ENCODE measurements at places on chromosomes 3 and 15.

- no peak for DNase-seq
Measured at GRCh38 chr3:47362701-47363100, 18.1 kb upstream of the PTPN23 start.

- DNase-seq = no peak
Measured at GRCh38 chr15:90188914-90189748, 12.0 kb upstream of the SEMA4B start.

GRCh38 chr3:72738752-72739530 lies 109.3 kb downstream of the SHQ1 start:
- peak; percentile 4 for DNase-seq

DNA sequence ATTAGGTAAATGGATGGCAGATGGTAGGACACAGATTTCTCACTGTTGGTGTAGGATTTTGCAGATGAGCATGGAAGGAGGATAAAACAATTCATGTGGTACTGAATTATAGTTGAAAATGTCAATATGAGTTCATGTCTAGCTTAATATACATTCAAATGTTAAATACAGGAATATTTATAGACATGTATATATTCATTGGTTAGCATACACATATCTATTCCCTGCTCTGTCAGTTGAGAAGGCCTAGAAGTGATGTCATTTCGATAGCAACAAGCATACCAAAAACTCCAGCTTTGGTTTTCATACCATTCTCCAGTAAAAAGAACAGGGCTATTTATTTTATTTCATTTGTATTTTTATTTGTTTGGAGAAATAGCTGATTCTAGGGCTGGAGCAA lies 497.1 kb downstream of the EPHB1 start:
- no peak for DNase-seq

DNA sequence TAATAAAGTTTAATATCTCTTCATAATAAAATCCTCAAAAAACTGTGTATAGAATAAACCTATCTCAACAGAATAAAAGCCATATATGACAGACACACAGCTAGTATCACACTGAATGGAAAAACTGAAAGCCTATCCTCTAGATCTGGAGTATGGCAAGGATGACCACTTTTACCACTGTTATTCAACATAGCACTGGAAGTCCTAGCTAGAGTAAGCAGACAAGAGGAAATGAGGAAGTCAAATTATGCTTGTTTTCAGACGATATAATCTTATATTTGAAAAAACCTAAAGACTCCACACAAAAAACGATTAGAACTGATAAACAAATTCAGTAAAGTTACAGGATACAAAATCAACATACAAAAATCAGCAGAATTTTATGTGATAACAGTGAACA lies 57.4 kb upstream of the DIPK2A start:
- no peak for DNase-seq

- no peak for DNase-seq
Measured at GRCh38 chr15:70690491-70691276, 72.7 kb downstream of the UACA start.

GRCh38 chr3:140441006-140441405 lies 236.9 kb upstream of the TRIM42 start:
- DNase-seq = no peak

- DNase-seq = no peak
Measured at GRCh38 chr3:55923207-55923606, 436.1 kb upstream of the WNT5A start.

- no peak for DNase-seq
Measured at GRCh38 chr15:55740981-55741832, 1.7 kb downstream of the PRTG start.

GRCh38 chr3:68207327-68207726 lies 552.9 kb upstream of the SUCLG2 start:
- DNase-seq = no peak

GRCh38 chr3:86815880-86816279 lies 175.1 kb downstream of the VGLL3 start:
- no peak for DNase-seq

- DNase-seq = no peak
Measured at GRCh38 chr3:65641045-65641444, 397.7 kb downstream of the MAGI1 start.

DNA sequence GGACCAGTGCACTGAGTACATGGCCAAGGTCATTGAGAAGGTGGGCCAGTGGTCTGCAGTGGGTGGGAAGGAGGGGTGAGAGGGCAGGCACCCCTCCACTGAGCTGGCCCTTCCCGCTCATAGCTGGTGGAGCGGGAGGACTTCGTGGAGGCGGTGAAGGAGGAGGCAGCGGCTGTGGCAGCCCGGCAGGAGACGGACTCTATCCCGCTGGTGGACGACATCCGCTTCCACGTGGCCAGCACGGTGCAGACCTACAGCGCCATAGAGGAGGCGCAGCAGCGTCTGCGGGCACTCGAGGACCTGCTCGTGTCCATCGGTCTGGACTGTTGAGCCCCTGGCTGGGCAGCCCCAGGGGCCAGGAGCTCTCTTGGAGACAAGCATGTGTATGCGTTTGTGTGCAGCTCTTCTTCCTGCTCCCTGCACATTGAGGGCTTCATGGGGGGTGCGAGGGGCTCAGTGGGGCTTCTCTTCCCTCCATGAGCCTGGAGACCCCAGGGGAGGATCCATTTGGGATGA lies 7.5 kb downstream of the ABTB1 start:
- DNase-seq = no peak

GRCh38 chr3:31164381-31164780 lies 269.9 kb upstream of the GADL1 start:
- no peak for DNase-seq

DNA sequence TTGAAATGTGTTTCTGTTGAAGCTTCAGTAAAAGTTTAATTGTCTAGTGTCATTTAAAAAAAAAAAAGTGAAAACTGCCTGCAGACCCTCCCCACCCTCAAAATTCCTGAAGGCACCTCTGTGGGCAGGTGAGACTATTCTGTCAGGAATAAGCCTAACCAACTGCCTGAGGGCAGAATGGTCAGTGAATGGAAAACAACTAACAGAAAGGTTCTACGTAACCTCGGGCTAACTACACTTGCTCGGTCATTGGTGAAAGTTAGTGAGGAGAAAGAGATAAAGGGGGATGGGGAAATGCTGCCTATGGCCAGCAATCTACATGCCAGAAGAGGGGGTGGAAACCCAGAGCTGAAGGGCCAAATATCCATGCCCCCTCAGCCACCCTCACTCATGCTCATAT lies 108.6 kb upstream of the SLC24A5 start:
- DNase-seq = no peak

GRCh38 chr3:133262333-133262732 lies 137.5 kb upstream of the BFSP2 start:
- DNase-seq = no peak

DNA sequence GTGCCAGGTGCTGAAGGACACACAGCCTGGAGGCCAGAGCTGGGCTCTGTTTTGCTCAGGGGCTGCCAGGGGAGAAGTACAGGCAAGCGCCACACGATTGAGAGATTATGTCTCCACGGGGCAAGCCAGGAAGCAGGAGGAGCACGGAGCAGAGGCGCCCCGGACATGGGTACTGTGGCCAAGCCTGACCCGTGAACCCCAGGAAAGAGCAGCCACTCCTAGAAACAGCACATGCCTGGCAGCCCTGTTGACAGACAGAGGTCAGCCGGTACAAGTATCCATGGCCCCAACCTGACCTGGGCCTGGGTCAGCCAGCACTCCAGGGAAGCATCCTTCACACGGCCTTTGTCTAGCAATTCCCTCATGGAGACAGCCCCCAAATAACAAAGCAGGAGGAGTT lies 89.4 kb downstream of the ADAMTS17 start:
- no peak for DNase-seq

DNA sequence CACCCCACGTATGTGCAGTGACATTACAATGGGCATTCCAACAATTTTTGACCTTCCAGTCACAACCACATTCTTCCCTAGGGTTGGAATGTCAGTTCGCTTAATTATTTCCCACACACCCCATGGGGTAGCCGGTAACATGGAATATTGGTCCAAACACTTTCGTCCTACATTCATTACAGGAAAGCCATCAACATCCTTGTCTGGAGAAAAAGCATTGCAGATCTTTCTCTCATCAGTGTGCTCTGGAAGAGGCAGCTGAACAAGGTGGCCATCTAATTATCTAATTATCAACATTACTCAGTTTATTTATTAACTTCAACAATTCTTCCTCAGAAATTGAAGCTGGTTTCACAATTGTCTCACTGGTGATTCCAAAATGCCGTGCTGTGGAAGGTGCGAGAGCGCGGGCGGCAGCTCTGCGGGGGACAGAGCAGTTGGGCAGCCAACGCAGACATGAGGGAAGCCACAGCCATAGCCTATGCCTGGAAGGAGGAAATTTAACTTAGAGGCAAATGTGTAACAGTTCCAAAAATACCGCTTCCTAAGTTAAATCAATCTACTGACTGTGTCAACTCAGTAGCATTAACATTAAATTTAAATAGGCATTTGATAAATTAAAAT lies 1158.9 kb upstream of the EPHA6 start:
- DNase-seq = no peak

DNA sequence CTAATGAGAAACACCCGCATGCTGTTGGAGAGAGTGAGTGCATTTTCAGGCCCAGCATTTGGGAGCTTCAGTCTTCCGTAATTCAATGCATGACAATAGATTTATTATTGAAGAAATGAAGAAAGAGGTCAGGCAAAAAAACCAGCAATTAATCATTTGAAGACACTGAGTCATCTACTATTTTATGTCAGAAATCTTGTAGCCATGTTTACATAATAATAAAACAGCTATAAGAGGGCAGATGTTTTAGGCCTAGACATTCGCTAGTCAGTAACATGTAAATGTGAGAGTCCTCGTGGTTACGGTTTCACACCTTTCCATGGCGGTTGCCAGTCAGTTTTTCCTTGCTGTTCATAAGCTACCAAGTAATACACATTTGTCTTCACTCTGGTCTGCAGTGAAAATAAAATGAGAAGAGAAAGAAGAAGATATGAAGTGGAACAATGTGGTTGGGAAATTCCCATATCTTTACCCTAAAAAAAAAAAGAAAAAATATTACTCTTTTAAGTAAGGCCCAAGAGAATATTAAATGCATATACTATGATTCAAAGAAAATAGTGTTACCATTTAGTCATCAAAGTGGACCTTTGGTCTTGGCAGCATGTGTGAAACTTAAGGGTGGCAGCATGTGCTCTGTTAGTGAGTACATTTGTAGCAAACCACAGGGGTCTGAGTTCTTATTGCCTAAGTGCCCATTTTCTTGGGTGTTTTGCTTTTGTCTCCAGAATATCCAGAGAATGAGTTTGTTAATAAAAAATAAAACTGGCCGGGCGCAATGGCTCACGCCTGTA lies 140.5 kb upstream of the TBL1XR1 start:
- DNase-seq = no peak

DNA sequence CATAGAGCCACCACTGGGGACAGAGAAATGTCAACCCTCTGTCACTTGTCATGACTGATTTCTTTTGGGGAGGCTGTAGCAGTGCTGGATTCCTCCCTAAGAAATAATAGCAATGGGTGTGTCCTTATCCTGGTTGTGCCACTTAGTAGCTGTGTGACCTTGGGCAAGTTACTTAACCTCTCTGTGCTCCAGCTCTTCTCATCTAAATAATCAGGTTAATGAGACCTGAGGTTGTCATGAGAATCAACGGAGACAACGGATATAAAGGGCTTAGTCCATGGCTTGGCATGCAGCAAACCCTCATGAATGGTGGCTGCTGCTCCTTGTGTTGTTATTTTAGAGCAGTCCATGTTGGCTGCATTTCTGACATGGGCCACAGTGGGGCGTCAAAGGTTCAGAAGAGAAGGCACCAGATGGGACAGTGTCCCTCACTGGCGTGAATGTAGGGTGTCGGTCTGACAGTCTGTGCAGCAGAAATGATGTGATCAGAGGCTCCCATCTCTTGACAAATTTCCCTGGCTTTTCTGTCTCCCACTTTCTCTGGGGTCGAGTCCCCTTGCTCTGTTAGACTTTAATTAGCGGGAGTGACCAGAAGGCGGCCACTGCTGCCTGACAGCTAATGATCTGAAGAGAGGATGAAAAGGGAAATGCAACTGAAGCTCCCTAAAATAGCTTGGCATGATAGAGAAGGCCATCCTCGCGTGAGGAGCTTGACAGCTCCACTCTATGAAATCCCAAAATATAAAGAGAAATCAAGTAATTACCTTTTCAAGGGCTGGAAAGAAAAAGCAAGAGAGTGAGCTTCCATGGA lies 209.4 kb downstream of the CADPS start:
- no peak for DNase-seq

- DNase-seq = no peak
Measured at GRCh38 chr15:74316141-74316540, 51.3 kb downstream of the CYP11A1 start.

GRCh38 chr15:55627730-55628368 lies 39.7 kb upstream of the PYGO1 start:
- DNase-seq = no peak

DNA sequence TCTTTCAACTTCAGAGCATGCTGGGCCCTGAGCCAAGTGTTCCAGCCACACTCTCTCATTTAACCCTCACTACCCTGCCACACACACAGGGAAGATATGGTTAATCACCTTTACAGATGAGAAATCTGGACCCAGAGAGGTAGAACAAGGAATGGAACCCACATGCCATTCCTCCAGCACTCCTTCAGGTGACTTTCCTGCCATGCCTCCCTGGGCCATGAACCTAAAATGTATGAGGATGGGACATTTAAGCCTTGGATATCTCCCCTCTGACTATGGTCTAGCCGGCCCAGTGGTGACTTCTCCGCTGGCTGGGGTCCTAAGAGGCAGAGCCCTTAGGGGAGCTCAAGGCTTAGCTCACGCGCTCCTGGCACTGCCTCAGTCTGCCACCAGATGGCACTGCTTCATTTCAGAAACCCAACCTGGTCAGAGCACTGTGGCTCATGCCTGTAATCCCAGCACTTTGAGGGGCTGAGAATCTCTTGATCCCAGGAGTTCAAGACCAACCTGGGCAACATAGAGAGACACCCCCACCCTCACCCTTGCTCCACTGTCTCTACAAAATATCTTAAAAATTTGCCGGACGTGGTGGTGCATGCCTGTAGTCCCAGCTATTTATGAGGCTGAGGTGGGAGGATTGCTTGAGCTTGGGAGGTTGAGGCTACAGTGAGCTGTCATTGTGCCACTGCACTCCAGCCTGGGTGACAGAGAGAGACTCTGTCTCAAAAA lies 2.2 kb upstream of the DCAF1 start:
- no peak for DNase-seq

GRCh38 chr3:58349792-58350626 lies 17.3 kb downstream of the PXK start:
- no peak for DNase-seq

- DNase-seq = no peak
Measured at GRCh38 chr3:87867001-87867400, 191.8 kb downstream of the CGGBP1 start.

GRCh38 chr15:48010316-48010715 lies 110.5 kb upstream of the SLC24A5 start:
- no peak for DNase-seq

DNA sequence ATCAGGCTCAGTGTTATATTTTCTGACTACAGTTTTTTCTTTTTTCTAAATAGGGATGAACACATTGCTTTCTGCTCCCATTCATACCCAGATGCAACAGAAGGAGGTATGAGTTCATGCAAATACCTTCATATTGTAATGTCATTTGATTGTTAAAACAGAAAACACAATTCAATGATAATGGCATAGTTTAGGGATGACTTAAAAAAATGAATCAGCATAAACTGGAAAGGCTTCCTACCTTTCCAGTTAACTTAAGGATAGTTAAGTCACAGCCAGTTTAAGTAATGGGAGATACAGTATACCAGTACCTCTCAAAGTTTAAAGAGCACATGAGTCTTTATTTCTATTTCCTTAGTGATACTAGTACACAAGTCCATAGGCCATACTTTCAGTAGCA lies 24.9 kb downstream of the KNL1 start:
- no peak for DNase-seq

GRCh38 chr3:4986175-4986781 lies 7.0 kb downstream of the BHLHE40 start:
- no peak for DNase-seq

All from NCI-H1417 treated with DMSO at 0.1 percent for 48 hours (cell line).